ENCODE measurements at places on chromosomes 7 and 10. TPM values are rescaled to one million over a fixed set of nuclear protein-coding genes. Genes with fewer than 3 reads are reported as not detected.

Gene TEX36
- total RNA-seq, result not detected

- no peak for DNase-seq
Measured at GRCh38 chr7:104984585-104985258, 29.3 kb upstream of the KMT2E start.

DNA sequence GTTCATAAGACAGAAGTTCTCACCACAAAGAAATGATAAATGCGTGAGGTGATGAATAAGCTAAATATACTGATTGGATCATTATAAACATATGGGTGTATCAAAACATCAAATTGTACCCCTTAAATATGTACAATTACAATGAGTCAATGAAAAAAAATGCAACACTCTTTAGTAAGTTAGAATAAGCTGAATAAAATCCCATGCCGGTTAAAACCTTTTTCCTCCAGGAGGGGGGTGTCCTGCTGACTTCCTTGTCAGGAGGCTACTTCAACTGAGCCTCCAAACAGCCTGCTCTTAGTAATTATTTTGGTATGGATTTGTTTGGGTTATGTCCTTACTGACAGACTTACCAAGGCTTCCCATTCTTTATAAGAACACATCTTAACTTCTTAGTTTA lies 649.1 kb downstream of the INHBA start:
- DNase-seq, result no peak

DNA sequence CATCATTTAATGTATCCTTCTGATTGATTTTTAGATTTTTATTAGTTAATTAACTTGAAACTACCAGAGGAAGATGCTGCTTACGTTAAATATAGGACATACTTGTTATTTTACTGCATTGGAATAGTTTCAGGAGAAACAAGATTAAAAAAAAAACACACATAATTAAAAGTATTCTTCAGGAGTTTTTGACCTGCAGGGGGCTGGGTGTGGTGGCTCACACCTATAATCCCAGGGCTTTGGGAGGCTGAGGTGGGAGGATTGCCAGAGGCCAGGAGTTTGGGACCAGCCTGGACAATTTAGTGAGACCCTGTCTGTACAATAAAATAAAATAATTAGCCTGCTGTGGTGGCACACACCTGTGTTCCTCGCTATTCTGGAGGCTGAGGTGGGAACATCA lies 10.7 kb downstream of the CBLL1 start:
- DNase-seq, result no peak

- DNase-seq, result no peak
Measured at GRCh38 chr10:113094114-113094486, 144.1 kb downstream of the TCF7L2 start.

DNA sequence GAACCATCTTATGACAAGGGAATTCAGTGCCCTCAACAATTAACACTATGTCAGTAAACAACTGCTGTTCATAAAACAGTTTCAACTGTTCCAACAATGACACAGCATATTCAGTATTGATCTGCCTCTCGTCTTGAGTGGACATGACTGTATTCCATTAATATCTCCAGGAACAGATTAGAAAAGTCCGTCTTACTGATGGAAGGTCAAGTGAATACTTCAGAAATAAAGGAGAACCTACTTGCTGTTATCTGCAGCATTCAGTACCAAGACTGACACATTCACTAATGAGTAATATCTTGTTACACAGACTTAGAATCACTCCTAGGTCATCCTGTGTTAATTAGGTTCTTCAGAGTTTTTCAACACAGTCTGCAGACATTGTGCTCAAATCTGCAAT lies 12.1 kb downstream of the KBTBD2 start:
- DNase-seq, result no peak

- DNase-seq, result no peak
Measured at GRCh38 chr7:26443751-26444150, 152.1 kb downstream of the SNX10 start.

DNA sequence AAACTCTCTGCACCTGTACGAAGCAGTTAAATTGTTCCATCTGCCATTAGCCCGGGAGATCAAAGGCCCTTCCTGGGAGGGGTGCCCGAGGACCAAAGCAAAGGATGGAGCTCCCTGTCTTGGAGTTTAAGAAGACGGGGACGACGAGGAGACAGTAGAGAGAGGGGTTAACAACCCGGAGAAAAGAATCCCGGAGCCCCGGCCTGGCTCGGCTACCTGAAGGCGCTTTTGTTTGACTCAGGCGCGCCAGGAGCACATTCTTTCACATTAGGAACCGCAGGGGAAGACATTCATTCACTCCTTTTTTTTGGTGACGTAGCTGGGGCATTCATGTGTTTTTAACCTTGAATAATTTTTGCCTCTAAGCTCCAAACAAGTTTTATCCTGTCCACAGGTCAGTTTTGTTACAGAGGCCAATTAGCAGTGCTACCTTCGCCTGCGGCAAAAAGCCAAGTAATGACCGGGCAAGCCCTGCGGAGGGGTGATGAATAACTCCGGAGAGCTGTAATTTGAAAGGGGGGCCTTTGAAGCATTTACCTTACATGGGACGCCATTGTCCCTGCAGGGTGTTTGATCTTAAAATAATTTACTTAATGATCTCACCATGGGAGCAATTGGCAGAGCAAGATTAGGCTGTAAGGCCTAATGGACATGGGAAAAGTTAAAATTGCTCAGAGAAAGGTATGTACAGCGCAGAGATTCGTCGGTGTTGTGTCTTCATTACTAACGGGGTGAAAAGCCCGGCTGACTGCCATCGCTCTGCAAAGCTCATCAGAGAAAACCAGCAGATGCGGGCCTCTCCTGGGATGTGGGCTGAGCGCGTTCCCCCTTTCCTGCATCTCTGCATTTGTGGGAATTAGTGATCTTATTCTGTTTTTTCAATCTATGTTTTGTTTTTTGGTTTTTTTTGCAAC lies 258.0 kb upstream of the SP4 start:
- DNase-seq, result no peak

GRCh38 chr10:92124616-92125143 lies 166.2 kb downstream of the CPEB3 start:
- peak; percentile 75 for DNase-seq

DNA sequence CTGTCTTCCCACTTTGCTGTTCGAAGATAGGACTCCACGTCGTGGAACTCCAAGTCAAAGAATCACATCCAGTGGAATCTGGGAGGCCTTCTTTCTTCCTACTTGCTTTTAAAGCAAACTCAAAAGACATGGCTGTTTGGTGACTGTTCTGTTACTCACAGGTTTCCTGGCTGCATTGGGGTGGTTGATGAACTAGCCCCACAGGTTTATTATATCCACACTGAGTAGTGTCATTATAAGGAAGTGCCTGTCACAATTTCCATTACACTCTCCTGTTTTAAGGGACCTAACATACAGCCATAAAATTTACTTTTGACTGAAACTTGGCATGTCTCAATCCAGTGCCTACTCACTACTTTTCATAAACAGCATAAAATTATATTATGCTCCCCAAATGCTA lies 287.3 kb upstream of the SP4 start:
- no peak for DNase-seq

GRCh38 chr7:101589976-101590662 lies 39.0 kb downstream of the MYL10 start:
- no peak for DNase-seq

GRCh38 chr7:137835486-137836112 lies 11.2 kb downstream of the DGKI start:
- DNase-seq, result no peak

- no peak for DNase-seq
Measured at GRCh38 chr10:52526251-52526823, 212.3 kb downstream of the DKK1 start.

DNA sequence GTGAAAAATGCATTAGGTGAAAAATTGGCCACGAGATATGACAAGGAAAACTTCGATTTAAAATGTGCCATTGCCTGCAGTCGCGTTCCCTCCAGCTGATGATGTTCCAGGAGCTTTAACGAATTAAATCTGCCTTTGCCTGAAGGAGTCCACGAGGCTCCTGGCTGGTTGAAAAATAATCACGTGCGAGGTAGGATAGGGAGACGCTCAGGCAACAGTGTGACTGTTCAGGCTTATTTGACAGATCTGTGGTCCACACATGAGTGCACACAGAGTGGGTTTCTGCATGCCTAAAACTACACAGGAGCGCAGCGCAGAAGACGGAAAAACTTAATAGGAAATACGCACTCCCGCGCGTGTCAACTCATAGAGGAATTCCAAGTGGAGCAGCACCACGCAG lies 204.0 kb upstream of the PITRM1 start:
- DNase-seq, result no peak

DNA sequence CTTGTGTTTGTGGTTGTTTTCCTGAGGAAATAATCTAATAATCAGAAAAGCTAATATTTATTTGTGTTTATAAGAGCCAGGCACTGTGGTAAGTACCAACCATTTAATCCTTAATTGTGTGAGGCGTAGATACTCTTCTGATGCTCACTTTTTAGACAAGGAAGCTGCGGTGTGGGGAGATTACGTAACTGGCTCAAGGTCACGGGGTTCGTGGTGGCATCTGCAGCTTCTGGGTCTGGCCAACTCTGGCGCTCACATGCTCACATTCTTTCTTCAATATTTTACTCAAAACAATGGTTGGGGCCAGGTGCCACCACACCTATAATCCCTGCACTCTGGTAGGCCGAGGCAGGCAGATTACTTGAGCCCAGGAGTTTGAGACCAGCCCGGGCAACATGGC lies 77.6 kb downstream of the RALA start:
- peak; percentile 62 for DNase-seq

DNA sequence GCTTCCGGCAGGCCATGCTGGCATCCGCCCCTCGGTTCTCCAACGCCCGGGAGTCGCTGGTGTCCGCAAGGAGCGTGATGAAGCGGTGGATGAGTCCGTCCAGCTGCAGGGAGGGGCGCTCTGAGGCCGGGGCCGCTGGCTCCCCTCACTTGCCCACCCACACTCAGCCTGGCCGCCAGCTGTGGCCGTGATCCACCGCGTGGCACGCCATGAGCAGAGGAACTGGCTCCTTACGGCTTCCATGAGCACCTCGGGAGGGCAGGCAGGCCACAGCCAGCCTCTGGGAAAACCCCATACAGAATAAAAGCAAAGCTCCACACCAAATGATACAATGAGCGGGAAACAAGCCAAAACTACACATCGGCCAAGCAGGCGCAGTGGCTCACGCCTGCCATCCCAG lies 15.5 kb upstream of the MICALL2 start:
- no peak for DNase-seq

- DNase-seq, result no peak
Measured at GRCh38 chr10:79020605-79021004, 48.2 kb upstream of the ZMIZ1 start.

All from breast epithelium (tissue), 4 donors.